Skeletal muscle cell (primary cell): ENCODE measurements at places on chromosomes 4 and X.

DNA sequence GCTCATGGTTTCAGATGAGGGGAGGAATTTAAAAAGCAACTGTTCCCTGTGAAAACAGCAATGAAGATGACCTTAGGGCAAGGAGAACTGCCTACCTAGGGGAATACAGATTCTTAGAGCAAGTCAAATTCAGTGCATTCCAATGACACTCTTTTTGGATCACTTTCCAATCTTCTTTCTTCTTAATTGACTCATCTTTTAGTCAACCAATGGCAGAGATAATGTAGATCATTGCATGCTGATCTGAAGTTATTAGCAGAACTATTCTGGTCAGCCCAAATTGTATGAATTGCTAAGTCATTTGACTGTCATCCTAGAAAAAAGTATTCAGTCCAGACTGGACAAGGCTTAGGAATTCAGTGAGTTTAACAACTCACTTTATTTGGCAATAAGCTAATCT lies 12.6 kb upstream of the NR3C2 start:
- DNase-seq, result no peak

- DNase-seq, result peak; percentile 73
Measured at GRCh38 chr4:54217642-54218495, 11.2 kb upstream of the PDGFRA start.

DNA sequence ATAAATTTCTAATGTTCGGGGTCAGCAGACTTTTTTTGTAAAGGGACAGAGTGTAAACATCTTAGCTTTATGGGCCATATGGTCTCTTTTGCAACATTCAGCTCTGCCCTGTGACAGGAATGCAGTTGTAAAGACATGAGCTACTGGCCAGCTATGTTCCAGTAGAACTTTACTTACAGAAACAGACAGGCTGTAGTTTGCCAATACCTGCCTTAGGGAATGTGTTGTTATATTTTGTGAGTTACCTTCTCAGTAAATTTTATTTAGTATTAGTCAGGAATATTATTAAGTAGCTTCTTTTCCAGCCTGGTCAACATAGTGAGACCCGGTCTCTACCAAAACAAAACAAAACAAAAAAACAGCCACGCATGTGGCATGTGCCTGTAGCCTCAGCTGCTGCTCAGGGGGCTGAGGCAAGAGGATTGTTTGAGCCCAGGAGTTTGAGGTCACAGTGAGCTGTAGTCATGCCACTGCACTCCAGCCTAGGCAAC lies 48.7 kb downstream of the HTT start:
- DNase-seq, result no peak

GRCh38 chr4:109616243-109616642 lies 56.2 kb downstream of the MCUB start:
- DNase-seq, result no peak

GRCh38 chr4:162732876-162733275 lies 433.8 kb downstream of the NAF1 start:
- DNase-seq, result no peak

DNA sequence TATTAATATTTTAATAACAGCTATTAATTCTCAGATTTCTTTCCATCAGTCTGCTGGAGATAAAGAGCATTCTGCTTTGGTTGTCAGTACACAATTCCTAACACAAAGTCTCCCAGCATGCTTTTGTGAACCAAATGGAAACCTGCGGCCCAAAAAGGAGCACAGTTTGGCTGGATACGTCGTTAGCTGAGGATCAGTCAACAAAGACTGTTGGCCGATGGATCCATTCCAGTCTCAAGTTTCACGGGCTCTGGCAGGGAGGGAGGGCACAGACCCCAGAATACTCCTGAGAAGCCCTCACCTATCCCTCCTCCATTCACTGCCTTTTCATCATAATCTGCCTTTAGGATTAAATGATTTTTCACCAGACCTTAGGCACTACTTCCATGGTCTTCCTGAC lies 26.3 kb upstream of the PRSS48 start:
- no peak for DNase-seq

DNA sequence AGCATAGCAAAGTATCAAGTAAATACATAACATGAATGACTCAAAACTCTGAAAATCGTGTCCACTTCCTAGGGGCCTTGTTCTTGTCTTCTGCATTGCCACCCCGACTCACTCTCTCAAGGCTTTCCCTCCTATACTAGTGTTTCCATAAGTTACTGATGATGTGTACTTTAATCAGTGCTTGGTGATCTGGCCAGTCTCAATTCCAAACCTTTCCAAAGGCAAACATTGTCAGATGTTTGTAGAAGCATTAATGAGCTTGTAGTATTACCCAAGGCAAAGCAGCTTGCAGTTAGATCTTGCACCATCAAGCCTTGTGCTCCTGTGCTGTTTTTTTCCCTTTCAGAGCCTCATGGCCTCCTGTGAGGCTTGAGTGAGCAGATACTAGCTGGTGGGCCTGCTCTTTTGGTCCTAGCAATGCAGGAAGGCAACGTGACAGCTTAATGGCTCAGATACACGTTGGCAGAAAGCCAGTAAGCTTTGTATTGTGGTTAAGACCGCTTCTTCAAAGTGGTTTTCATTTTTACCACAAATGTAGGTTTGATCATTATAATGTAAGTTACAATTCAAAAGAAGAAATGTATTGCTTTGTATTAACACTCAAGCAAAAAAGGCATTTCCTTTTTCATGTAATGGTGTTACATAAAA lies 51.8 kb downstream of the RBPJ start:
- DNase-seq, result peak; percentile 44

DNA sequence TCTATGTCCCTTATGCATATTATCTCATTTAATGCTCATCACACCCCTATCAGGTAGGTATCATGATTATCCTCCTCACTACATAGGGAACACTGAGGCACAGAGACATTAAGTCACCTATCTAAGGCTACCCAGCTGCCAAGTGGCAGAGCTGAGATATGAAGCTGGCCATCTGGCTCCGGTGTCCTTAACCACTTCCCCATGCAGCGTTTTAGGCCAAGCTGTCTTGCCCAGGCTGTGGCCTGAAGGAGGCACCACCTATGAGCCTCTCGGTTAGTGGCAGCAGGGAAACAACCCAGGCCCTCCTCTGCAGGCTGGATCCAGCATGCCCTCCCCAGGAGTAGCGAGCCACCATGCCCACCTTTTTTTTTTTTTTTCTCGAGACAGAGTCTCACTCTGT lies 16.3 kb downstream of the PJA1 start:
- DNase-seq, result no peak

DNA sequence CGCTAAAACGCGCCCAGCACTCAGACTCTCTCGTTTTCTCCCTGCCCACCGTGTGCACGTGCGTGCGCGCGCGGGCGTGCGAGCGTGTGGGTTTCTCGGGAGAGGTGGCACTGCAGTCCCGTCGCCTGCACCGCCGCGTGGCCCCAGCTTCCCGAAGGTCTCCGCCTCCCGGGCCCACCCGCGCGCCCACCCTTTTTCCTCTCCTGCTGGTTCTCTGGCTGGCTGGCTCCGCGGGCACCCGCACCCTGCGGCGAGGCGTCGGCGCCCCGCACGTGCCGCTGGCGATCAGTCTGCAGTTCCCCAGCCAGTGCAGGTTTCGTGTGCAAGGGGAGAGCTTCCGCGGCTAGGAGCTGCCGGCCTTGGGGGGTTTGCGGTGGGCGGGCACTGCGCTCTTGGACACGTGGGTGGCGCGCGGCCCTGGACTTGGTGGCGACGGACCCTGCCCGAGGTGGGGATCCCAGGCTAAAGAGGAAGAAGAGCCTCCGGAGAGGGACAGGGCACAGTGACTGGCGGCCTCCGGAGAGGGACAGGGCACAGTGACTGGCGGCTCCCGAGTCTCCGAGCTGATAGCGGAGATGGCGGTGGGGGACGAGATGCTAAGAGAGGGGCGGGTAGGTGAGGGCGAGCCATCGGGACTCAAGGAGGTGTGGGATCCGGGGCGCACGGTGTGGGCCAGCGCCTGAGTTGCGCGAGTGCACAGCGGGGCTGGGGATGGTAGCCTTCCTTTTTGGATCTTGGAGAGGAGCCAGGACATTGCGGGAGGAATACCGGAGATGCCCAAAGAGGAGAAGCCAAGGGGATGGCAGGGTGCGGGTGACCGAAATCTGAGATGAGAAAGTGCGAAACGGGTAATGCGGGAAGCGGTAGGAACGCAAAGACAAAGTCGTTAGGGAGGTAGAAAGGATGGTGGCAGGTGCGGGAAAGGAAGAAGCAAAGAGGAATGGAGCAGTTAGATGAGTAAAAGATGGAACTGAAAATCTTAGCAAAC lies at the start of gene FAM184B:
Gene FAM184B, minus strand, starts transcription at position 322 of the 988 bp plus-strand sequence. CDS start 322 bp downstream, outside the sequence.
- no peak for DNase-seq

- DNase-seq, result no peak
Measured at GRCh38 chrX:9911487-9911886, 55.7 kb upstream of the CLDN34 start.

GRCh38 chr4:122331195-122331594 lies 47.6 kb upstream of the ADAD1 start:
- DNase-seq, result no peak

DNA sequence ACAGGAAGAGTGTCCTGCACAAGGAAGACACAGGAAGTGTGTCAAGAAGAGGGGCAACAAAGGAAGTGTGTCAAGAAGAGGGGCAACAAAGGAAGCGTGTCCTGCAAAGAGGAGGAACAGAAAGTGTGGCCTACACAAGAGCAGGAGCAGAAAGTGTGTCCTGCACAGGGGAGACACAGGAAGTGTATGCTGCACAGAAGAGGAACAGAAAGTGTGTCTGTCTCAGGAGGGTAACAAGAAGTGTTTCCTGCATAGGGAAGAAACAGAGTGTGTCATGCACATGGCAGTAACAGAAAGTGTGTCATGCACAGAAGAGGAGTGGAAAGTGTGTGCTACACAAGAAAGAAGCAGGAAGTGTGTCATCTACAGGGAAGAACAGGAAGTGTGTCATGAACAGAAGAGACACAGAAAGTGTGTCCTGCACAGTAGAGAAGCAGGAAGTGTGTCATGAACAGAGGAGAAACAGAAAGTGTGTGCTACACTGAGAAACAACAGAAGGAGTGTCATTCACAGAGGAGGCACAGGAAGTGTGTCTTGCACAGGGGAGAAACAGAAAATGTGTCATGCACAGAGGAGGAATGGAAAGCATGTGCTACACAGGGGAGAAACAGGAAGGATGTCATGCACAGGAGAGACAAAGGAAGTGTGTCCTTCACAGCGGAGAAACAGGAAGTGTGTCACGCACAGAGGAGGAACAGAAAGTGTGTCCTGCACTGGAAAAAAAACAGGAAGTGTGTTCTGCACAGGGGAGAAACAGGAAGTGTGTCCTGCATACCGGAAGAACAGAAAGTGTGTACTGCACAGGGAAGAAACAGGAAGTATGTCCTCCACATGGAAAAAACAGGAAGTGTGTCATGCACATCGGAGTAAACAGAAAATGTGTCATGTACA lies 526.4 kb upstream of the PRKX start:
- DNase-seq, result no peak

GRCh38 chr4:15144249-15144966 lies 142.1 kb downstream of the CPEB2 start:
- no peak for DNase-seq

DNA sequence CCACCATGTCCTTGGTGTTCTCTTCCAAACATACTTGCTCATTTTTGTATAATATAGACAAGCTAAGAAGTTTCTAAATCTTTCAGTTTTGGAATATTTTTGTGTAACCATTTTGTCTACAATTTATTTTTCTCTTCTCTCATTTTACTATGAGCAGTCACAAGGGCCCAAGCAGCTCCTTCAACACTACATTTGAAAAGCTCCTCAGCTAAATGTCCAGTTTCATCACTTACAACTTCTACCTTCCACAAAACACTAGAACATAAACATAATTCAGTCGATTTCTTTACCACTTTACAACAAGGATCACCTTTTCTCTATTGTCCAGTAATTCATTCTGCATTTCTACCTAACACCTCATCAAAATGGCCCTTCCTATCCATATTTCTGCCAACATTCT lies 554.4 kb downstream of the RAB28 start:
- DNase-seq, result no peak

- DNase-seq, result no peak
Measured at GRCh38 chrX:57677132-57677858, 2.8 kb downstream of the NLRP2B start.

- DNase-seq, result no peak
Measured at GRCh38 chr4:17875402-17876070, 64.8 kb downstream of the NCAPG start.

- DNase-seq, result peak; percentile 56
Measured at GRCh38 chr4:141486375-141486997, 149.9 kb upstream of the IL15 start.

DNA sequence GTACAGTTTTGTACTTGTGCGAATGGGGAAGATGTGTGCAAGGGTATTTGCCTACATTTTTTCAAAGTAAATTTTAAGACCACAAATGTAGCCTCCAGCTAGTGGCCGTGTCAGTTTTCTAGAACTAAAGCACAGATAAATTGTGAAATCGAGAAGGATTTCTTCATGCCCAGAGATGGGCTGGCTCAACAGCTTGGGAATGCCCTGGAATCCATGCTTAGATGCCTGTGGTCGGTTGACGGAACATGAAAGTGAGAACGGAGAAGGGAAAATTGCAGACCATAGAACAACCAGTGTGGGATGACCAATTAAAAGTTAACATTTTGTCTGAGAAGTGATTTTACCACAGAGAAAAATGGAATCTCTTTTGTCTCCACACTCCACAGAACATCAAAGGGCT lies 73.2 kb upstream of the VCX2 start:
- DNase-seq, result no peak

DNA sequence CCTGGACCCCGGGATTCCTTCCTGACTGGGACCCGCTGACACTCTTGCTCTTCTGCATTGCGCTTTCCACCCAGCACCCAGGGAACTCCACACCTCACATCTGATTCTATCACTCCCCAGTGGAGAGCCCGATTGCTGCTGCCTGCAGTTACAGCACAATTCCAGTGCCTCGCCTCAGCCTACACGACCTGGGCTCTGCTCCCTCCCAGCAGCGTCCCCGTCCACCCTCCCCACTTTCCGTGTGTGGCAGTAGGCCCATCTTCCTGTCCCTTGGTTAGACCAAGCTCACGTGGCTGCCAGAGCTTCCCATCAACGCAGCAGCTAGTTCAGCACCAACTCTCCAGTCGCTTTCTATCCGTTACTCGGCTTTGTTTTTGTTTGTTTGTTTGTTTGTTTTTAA lies 66.6 kb upstream of the SORBS2 start:
- no peak for DNase-seq

DNA sequence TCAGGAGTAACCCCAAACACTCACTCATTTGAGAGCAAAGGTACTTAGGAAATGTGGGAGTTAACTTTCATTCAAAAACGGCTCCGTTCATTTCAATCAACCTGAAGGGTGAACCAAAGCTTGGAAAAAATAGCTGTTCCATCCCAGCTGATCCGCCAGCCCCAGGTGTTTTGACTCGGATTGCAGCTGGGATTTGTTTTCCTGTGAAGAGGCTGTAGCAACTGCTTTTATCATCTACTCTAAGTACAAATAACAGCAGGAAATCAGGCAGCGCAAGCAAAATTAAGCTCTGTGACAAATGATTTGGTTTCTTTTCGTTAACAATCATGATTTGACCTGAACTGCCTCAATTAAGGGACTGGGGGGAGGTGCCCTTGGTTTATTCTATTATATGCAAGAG lies 154.7 kb downstream of the BEND2 start:
- no peak for DNase-seq

DNA sequence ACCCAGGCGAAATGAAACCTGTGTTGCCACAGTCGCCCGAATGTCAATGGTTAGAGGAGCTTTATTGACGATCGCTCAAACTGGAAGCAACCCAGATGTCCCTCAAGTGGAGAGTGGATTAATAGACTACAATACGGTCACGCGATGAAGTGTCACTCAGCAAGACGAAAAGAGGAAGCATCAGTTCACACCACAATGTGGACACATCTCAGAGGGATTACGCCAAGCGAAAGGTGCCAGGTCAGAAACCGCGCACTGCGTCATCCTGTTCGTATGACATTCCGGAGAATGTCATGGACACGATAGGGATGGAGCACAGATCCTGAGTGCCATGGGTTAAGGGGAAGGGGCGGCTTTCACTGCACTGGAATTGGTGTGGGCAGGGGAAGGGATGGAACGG lies 111.7 kb downstream of the HMX1 start:
- DNase-seq, result no peak
